Kasumi-1 (cell line): ENCODE measurements at places on chromosomes 12 and 14.

GRCh38 chr14:26984311-26985177, 386.7 kb upstream of the NOVA1 start:
- peak; percentile 48 for DNase-seq

DNA sequence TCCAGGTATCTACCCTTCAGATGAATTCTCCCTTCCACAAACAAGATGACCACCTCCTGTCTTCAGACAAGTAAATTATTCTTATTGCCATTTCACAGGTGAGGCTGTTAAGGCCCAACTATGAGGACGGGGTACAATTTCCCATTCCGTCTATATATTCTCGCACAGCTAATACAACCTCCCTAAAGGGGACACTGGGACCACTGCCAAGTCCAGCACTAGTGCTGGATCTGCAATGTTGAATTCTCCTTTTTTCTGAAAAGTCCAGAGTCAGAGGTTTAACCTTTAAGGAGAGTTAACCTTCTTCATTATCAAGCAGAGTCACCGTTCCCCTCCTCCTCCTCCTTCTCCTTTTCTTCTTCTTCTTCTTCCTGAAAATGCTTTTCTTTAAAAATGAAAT, 130.4 kb upstream of the PARP11 start:
- no peak for DNase-seq

- no peak for DNase-seq
Measured at GRCh38 chr12:64034901-64035576, 187.1 kb downstream of the KICS2 start.

DNA sequence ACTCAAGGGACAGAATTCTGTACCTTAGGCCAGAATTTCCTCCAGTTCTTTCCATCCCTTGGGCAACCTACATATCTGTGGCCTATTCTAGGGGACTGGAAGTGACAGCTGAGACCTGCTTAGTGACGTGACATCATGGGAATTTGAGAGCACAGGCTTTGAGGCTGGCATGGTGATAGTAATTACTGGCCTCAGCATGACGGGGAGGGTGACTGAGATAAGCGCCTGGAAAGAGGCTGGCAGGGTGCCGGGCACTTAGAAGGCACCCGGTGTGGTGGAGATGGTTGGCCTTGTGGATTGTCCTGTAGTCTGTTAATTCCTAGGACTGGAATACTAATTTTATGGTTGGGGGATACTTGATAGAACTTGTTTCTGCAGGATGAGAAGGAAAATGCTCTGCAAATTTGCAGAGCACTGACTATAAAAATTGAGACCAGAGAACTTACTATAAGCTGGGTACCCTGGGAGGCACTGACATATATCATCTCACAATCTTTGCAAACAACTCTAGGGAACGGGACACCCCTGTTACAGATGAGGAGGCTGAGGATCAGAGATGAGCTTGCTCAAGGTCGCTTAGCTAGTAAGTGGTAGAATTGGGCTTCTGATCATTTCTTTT, 42.2 kb upstream of the TBX3 start:
- DNase-seq, result no peak

DNA sequence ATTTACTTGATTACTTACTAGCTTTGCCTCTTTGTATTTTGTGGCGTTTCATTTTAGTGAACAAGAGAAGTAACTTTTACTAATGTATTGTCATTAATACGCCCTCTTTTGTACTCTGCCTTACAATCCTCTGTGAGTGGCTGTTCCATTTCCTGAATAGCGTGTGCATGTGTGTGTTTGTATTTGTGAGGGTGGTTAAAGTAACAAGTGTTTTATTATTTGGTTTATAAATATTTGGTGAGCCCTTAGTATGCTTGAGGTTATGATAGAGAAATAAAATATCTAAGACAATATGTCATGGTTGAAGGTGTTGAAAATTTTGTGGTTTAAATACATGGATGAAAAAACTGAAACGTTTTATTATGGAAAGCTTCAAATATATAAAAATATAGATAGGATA, 71.7 kb upstream of the REP15 start:
- DNase-seq, result no peak

DNA sequence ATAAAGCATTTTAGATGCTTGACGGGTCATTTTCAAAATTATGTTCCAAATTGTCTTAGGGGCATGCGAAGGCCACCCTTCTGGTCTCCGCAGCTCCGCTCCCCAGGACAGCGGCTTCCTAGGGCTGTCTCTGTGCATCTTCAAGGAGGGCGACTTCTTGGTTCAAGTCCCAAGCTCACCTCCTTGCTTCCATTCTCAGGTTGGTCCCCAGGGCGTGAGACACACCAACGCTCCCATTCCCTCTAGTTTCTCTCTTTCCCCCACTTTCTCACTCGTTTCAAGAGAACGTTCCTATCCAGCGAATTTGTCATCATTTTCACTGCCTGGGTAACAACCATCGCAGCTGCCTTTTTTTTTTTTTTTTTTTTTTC, 109.4 kb upstream of the CCND2 start:
- DNase-seq, result no peak

GRCh38 chr14:101932673-101933072, 31.7 kb upstream of the DYNC1H1 start:
- DNase-seq, result no peak

DNA sequence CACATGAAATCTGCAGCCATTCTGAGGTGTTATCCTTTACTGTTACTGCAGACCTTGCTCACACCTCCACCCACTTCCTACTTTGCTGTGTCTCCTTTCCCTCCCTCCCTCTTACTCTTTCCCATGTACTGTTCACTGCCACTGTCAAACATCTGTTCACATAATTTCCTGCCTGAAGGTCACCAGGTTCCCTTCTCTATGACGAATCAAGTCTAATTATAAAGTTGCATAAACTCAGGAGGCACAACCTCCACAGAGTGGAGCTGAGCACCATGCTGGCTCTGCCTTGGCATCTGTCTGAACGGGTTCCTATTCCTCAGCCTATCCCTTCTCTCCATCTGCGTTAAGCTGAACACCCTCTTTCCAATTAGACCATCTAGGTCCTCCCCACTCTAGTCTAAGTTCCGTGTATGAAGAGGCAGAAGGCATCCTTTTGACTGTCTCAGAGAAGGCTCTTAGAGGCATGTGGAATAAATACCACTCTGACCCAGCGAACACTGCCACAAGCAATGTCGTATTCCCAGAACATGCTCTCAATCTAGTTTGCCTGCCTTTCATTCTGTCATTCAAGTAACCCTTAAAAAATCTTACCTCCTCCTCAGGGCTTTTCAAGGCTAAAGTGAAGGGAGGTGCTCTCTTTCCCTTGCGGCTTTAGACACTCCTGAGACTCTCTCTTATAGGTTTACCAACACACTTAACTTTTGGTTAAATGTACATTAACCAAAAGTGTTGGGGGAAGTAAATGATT, 48.7 kb downstream of the ACADS start:
- peak; percentile 56 for DNase-seq

- no peak for DNase-seq
Measured at GRCh38 chr14:45270031-45270430, 17.0 kb upstream of the MIS18BP1 start.

DNA sequence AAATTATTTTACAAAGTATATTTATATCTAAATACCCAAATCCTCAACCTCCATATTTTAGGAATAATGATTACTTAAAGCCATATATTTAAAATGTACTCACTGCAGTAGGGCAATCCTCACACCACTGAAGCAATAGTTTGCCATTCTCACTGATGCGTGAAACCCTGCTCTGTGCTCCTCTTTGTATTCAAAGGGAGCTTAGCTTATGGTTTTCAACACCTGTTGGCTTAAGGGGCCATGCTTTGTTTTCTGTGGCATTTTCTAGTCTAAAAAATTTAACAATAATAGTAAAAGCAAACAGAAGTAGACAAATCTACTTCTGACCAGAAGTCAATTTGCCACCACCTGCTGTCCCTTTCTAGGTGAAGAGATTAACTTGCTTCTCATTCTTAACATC, 294.6 kb downstream of the FLRT2 start:
- DNase-seq, result no peak

- no peak for DNase-seq
Measured at GRCh38 chr12:109069307-109070271, 17.2 kb downstream of the USP30 start.

DNA sequence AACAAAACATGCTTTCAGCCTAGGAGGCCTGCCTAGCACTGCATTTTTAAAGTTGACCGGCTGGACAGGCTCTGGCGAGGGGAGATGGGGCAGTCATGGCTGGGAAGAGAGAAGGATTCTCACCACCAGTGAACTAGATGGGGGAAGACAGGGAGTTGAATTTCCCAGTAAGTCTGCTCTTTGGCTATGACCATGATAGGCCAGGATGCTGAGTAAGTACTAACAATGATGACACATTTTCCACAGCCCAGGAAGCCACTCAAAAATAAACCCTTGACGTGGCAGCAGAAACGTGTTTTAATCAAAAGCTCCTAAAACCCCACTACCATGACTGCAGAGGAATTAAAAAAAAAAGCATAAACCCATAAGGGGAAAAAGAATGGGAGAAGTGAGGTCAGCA, 19.0 kb downstream of the KCTD10 start:
- no peak for DNase-seq

DNA sequence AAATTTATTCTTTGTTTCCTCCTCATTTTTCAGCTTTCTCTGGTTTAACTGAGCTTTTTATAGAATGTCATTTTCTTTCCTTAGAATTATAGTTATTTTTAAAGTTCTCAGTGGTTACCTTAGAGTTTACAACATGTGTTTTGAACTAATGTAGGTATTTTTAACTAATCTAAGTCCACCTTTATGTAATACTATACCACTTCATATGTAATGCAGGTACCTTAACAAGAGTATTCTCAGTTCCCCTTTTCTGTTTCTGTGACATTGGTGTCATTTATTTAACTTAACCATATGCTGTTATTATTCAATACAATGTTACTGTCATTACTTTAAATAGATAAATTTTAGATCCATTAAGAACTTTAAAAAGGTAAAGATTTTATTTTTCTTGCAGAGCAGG, 30.3 kb upstream of the KCNC2 start:
- DNase-seq, result no peak

DNA sequence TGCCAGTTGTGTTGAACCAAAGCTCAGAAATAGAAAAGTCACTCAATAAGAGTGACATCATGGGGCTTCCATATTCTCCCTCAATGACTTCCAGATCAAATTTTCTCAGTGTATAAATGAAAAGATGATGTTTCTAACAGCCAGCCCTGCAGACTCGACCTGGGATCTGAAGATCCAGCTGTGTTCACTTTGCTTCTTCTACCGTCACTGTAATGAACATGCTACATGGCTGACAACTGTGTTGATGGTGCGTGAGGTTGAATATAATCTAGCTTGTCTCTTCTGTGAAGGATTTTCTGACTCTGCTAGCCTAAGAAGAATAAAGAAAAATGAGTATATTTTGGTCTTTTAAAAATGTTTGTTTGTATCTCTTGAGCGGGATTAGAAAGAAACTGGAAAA, 577.8 kb downstream of the ETNK1 start:
- no peak for DNase-seq

DNA sequence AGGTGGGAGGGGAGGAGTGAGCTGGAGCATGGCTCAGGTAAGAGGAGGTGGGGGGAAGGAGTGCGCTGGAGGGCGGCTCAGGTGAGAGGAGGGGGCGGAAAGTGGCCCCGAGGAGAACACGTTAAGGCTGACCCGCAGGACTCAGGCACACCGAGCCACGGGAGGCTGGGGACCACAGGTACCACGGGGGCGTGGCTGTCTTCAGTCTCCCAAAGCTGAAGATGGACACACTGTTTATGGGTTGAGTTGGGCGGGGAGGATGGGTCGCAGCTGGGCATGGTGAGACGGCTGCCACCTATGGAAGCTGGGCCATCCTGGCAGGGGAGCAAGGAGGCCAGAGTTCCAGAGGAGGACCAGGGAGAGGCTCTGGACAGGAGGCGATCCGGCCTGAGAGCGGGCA, 23.5 kb downstream of the UBR7 start:
- DNase-seq, result no peak

DNA sequence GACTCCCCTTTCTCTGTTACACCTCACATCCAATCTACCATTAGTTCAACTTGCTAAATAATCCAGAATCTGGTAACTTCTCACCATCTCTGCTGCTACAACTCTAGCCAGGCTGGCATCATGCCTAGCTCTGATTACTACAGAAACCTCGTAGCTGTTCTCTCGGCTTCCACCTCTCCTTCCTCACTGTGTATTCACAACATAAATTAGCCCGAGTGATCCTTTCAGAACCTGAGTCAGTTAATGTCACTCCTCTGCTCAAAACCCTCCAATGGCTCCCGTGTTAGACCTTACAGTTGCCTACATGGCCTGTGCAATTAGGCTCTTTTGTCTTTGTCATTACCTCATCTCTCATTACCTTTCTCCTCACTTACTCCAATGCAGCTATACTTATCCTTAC, 139.4 kb downstream of the PDE3A start:
- no peak for DNase-seq

- no peak for DNase-seq
Measured at GRCh38 chr14:92499234-92499633, 14.3 kb upstream of the RIN3 start.

GRCh38 chr14:45699471-45699870, 446.5 kb upstream of the MIS18BP1 start:
- DNase-seq, result no peak

DNA sequence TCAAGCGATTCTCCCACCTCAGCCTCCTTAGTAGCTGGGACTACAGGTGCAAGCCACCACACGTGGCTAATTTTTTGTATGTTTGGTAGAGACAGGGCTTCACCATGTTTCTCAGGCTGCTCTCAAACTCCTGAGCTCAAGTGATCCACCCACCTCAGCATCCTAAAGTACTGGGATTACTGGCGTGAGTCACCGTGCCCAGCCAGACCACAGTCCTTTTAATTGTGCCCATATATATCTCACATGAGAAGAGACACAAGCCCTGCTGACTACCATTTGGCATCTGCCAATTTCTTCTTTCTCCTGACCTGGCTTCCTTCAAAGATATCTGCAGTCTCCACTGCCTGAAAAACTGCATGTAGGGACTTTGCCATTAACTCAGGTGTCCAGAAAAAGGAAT, 142.5 kb downstream of the DPY19L2 start:
- DNase-seq, result no peak

DNA sequence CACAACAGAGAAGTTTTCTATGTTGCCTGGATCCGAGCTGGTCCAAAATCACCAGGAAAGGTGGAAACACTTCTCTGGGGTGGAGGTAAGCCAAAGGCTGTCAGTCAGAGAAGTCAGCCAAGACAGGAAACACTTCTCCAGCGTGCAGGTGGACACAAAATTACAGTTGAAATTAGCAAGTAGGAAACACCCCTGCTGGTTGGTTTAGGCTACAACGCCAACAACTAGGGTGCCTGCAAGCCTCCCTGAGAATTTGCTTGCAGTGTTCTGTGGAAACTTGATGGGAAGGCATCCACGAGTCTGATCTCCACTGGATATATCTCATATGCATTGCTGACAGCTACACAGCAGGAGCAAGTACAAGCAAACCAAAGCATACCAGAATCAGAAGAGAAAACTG, 600.5 kb downstream of the RERGL start:
- no peak for DNase-seq
